NCI-H1417 treated with DMSO at 0.1 percent for 48 hours (cell line): ENCODE measurements at places on chromosomes 12 and 14.

GRCh38 chr14:68932686-68933085 is 46.4 kb downstream of the ACTN1 start:
- no peak for DNase-seq

- DNase-seq = no peak
Observed at GRCh38 chr14:37061697-37062096, 110.7 kb downstream of the SLC25A21 start.

GRCh38 chr12:13093191-13093847 is 10.1 kb downstream of the GSG1 start:
- no peak for DNase-seq

GRCh38 chr12:49346659-49347310 is at the start of gene DNAJC22:
TSS of gene DNAJC22 (plus strand) at chr12:49346888. CDS start at chr12:49348873, 1,985 bp downstream.
- no peak for DNase-seq

DNA sequence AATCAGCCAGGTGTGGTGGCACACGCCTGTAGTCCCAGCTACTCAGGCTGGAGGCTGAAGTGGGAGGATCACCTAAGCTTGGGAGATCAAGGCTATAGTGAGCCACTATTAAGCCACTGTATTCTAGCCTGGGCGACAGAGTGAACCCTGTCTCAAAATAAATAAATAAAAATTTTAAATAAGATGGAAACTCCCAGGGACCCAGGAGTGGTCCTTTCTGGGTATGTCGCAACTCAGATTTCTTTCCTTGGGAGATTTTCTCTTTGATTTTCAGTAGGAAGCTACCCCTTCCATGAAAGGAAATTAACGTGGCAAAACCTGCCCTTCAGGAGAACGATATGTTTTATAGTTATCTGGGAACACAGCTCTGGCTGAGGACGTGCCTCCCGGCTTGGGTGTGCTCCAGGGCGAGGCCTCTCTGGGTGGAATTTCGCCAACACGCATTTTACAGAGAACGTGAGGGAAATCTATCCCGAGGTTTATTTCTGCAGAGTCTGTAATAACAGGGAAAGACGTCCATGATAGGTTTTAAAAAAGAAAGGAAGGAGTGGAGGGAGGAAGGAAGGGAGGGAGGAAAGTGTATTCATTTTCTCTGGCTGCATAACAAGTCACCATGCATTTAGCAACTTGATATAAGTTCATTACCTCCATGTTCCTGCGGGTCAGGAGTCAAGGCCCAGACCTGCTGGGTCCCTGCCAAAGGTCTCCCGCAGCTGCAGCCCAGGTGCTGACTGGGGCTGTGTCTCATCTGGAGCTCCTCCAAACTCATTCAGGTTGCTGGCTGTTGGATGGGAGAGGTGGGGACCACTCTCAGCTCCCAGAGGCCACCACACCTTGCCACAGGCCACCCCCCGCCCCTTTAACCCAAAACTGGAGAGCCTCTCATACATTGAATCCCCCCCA is 80.6 kb upstream of the GSC start:
- DNase-seq = no peak

DNA sequence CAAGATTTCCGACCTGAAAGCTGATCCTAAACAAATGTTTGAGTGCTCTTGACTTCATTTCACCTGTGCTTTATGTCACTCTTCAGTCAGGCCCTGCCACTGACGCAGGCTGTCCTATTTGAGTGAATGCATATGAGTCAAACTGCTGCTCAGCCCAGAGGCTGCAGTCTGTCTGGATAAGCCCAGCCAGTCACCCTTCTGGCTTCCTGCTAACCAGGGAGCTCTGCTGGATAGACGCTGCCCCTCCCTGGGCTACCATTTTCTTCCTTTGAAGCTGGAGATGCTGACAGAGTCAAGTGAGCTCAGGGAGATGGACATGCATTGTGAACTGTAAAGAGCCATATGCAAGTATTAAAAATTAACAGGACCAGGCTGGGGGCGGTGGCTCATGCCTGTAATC is 5.1 kb upstream of the TUNAR start:
- peak; percentile 18 for DNase-seq

DNA sequence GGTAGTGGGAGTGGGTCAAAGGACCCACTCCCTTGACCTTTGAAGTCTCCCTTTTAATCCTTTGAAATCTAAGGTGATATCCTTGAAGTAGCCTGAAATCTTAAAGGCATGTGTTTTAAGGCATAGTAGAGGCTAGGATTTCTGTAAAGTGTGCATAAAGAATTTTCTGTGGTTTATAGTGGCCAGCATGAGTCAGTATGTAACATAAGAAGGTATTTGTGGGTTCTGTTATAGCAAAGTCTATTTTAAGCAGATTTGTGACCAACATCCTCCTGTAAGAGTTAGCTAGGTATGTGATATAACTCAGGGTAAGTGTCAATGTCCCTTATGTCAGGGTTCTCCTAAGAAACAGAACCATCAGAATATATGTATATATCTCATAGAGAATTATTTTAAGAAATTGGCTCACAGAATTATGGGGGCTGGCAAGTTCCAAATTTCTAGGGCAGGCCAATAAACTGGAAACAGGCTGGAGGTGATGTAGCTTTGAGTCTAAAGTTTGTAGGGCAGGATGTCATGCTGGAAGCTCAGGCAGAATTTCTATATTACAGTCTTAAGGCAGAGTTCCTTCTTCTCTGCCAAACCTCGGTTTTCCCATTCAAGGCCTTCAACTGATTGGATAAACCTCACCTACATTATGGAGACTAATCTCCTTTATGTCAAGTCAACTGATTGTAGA is 18.7 kb upstream of the EPYC start:
- DNase-seq = no peak

- DNase-seq = no peak
Observed at GRCh38 chr12:106919910-106920544, 35.7 kb upstream of the TMEM263 start.

GRCh38 chr14:77086017-77086727 is 11.9 kb upstream of the CIPC start:
- no peak for DNase-seq

DNA sequence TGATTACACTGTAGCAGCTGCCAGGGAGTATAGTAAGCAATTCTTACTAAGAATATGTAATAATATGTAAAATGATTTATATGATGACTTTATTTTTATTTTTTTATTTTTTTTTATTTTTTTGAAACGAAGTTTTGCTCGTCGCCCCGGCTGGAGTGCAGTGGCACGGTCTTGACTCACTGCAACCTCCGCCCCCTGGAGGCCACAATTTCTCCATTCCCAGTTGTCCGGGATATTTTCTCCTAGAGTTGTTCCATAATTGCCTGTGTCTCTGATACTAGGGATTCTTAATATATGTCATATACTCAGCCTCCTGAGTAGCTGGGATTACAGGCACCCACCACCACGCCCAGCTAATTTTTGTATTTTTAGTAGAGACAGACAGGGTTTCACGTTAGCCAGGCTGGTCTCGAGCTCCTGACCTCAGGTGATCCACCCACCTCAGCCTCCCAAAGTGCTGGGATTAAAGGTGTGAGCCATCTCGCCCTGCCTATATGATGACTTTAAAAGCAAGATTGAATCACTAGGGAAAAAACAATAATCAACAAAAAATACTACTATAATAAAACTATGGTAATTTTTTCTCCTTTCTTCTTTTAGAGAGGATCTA is 12.2 kb upstream of the ITPR2 start:
- DNase-seq = no peak

GRCh38 chr12:22494319-22494718 is 50.0 kb downstream of the C2CD5 start:
- no peak for DNase-seq

DNA sequence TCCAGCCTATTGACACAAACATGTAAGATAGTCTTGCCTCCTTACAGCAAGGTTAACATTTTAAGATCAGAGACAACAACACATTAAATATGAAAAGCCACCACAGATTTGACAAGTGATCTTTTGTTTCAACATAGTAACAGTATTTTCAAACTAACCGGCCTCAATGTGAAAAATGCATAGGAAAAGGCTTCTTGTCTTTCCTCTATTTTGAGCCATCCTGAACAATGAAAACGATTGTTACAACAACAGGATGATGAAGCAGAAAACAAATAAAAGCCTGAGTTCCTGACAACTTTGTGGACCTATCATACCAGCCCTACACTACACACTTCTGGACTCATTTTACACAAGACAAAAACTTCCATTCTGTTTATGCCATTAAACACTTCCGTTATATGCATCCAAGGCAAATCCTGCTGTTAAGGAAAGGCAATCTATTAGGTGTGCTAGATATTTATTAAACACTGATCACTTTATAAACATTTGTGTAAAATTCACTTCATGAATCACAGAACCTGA is 37.3 kb downstream of the BAZ1A start:
- DNase-seq = no peak

- DNase-seq = no peak
Observed at GRCh38 chr12:90091809-90092208, 383.2 kb upstream of the ATP2B1 start.

- no peak for DNase-seq
Observed at GRCh38 chr14:101098641-101099040, 195.1 kb upstream of the RTL1 start.

DNA sequence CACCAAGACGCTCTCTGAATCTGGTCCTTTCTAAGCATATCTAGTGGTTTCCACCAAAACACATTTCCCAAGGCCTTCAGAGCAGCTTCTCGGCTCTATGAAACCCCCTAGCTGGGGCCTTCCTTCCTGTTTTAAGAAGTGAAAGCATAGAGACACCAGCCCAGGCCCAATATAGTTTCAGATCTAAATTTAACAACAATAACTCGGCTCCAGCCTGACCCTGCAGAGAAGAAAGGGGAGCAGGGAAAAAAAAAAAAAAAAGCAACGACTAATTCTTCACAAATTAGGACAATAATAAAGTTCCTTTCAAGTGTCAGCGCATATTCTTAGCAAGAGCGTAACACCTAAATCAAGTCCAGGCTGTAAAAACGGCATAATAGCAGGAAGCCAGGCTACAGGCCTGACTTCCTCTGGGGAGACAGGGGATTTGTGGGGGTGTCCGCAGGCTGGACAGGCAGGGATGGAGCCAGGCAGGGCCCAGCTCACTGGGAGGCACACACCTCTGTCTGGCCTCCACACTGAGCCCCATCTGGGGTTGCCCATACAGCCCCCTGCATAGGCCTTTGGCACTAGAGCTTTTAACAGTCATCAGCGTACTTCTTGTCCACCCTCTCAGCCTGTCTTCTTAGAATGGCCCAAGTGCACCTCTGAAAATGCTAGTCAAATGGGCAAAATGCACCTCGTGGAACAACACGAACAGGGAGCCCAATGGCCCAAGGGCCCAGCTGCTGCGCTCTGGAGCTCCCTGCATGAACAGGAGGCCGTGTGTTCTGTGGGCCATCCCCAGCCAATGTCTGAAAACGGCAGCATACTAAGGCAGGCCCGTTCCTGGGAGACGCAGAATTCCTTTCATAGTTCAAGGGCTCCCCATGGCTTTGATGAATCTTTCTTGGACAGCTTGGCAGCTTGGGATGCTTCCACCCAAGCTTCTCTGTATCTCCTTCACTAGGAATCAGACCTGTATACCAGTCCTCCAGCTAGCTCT is 772.9 kb downstream of the MED13L start:
- DNase-seq = no peak

- DNase-seq = no peak
Observed at GRCh38 chr12:57757771-57758170, 2.9 kb downstream of the MARCHF9 start.

DNA sequence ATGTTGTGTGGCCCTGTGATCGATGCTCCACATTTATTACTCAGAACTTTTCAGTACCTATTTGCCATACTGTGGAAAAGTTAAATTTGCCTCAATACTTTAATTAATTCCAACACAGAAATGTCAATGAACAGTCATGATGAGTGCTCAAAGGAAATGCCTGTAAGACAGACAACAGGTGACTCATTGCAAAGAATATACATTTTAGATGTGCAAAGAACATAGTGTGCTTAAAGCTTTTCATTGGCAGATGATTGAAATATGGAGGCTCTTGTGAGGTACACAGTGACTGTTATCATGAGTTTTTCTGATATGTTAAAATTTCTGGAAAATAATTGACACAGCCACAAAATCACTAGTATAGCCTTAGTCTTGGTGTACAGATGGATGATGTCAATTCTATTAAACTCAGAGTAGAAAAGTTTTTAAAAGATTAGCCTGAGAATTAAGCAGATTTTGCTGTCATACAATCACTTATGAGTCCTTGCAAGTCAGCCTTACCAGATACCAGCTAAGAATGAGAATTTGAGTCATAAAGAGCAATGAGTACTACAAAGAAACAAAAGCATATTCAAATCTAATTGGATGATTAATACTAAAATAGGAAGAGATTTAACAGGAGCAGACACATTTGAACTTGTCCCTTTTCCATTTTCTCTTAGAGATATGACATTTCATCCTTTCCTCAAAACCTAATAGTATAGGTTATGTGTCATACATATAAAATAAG is 544.1 kb downstream of the KCNH5 start:
- DNase-seq = no peak

DNA sequence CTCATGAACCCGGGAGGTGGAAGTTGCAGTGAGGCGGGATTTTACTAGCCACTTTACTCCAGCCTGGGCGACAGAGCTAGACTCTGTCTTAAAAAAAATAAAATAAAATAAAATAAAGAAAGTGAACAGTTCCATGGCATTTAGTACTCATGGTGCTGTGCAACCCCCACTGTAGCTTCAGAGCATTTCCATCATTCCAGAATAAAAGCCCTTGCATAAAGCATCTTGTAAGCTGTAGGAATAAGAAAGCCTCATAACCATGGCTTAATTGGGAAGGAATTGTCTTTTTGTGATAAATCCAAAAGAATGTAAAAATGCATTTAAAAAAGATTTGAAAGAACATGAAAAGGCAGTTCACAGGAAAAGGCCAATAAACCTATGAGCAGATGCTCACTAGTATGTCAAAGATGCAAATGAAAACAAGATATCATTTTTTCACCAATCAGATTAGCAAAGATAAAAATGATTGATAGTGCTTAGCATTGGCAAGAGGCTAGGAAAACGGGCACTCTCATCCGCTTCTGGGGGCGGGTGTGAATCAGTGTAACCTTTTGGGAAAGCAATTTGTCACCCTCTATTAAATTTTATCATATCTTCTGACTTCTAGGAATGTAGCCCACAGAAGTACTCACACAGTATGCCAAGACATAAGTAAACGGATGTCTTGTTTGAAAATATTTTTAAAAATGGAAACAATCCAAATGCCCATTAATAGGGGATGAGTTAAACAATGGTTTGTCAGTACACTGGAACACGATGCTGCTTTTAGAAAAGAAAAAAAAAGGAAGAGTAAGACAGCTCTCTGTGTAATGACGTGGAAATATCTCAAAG is 46.6 kb downstream of the CFAP251 start:
- no peak for DNase-seq

DNA sequence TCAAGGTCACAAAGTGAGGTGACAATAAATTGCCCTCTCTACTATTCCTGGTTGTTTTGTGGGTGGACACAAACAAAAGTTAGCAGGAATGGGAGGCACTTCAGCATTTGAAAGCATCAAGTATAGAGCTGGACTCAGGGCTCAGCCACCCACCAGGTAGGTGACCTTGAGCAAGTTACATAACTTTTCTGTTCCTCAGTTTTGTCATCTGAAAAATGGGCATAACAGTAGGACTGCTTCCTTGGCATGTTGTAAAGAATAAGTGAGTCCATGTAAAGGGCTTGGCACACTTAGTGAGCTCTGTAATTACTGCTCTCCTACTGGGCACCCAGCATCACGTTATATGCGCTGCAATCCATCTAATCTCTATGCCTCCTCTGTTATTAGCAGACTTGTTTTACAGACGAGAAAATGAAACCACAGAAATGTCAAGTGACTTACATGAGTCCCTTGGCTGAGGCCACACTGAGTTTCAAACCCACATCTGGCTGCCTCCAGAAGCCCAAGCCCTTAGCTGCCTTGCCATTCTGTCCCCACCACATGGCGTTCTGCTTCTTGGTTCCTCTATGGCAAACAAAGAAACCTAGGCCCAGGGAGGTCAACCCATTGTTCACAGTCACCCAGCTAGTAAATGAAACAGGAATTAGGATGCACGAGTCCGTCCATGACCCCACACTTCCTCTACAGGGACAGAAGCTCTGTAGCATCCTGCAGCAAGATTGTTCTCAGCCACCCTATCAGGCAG is 63.2 kb upstream of the SLC24A4 start:
- no peak for DNase-seq
